ENCODE measurements at places on chromosomes 4 and X. TPM values are rescaled to one million over a fixed set of nuclear protein-coding genes. Genes with fewer than 3 reads are reported as not detected.
A peak's percentile ranks its signal among the peaks of the same experiment; 100 is the strongest.

- peak overlapping the region; percentile 35 for H3K27ac ChIP-seq
- peak; percentile 59 for DNase-seq
- no peak overlapping the region for H3K4me3 ChIP-seq
- no peaks in the 10 kb centered on the region for H3K36me3 ChIP-seq
- H3K4me1 ChIP-seq, result peaks cover 27% of the 10 kb centered on the region
- no peaks in the 10 kb centered on the region for H3K27me3 ChIP-seq
Measured at GRCh38 chr4:70714079-70714887, 7.5 kb upstream of the RUFY3 start.

- no peaks in the 10 kb centered on the region for H3K27me3 ChIP-seq
- peaks cover 27% of the 10 kb centered on the region for H3K4me1 ChIP-seq
- H3K36me3 ChIP-seq, result no peaks in the 10 kb centered on the region
- no peak overlapping the region for H3K4me3 ChIP-seq
Measured at GRCh38 chr4:788006-788635, 37.8 kb downstream of the CPLX1 start.

The SH3RF1 gene
- total RNA-seq, result 9.3 TPM

GRCh38 chr4:24704149-24704548, 91.2 kb upstream of the SOD3 start:
- no peaks in the 10 kb centered on the region for H3K36me3 ChIP-seq
- no peaks in the 10 kb centered on the region for H3K27me3 ChIP-seq
- no peak overlapping the region for H3K27ac ChIP-seq
- no peaks in the 10 kb centered on the region for H3K4me1 ChIP-seq
- no peak for DNase-seq
- no peak overlapping the region for H3K4me3 ChIP-seq

The PJA1 gene
- total RNA-seq, result 18.0 TPM

DNA sequence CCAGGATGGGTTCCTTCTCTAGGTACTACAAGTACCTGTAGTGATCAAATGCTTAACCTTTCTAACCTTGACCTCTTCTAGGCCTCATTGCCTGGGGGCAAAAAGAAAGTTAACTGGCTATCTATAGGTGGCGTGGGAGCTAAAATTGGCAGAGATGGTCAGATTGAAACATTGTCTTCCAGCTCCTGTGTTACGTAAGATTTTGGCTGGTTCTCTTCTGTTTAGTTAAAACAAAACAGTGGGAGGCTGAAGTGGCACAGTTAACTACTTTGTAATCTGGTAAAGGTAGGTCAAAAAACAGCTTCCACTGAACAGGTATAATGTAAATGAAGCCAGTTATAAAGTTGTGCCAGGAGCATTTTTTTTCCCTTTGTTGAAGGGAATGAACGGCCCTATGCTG, 115.2 kb downstream of the MBNL3 start:
- no peak for DNase-seq
- H3K36me3 ChIP-seq, result no peaks in the 10 kb centered on the region
- H3K27ac ChIP-seq, result no peak overlapping the region
- no peak overlapping the region for H3K4me3 ChIP-seq
- H3K4me1 ChIP-seq, result no peaks in the 10 kb centered on the region
- H3K27me3 ChIP-seq, result no peaks in the 10 kb centered on the region

- H3K27me3 ChIP-seq, result no peaks in the 10 kb centered on the region
- peaks cover 12% of the 10 kb centered on the region for H3K4me1 ChIP-seq
- H3K27ac ChIP-seq, result no peak overlapping the region
Measured at GRCh38 chr4:3823496-3824341, 57.5 kb downstream of the ADRA2C start.

GRCh38 chr4:165583341-165583740, 204.5 kb downstream of the CPE start:
- no peak overlapping the region for H3K4me3 ChIP-seq
- H3K27ac ChIP-seq, result no peak overlapping the region
- no peak for DNase-seq

GRCh38 chr4:5162909-5163508, 111.7 kb downstream of the STK32B start:
- no peaks in the 10 kb centered on the region for H3K4me1 ChIP-seq
- no peak overlapping the region for H3K27ac ChIP-seq
- no peaks in the 10 kb centered on the region for H3K27me3 ChIP-seq
- no peak for DNase-seq
- H3K36me3 ChIP-seq, result no peaks in the 10 kb centered on the region

The PLS3 gene
- 29.7 TPM for total RNA-seq

DNA sequence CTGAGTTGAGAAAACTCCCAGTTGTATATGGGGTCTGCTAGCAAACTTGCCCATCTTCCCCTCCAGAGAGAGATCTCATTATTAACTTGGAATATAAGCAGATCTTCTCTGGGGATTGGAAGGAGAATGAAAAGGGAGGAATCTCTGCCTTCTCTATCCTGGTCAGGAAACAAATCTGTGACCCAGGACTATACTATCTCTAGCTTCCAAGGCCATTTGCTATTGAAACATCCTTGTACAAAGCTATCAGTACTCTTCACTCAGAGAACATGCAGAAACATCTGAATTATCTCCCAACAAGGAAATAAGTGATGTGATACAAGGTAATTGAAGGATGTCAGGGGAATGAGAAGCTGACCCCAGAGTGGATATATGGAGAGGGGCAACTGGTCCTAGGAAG, 183.8 kb downstream of the FRMPD4 start:
- H3K36me3 ChIP-seq, result no peaks in the 10 kb centered on the region
- no peaks in the 10 kb centered on the region for H3K27me3 ChIP-seq
- no peak overlapping the region for H3K4me3 ChIP-seq
- H3K4me1 ChIP-seq, result no peaks in the 10 kb centered on the region
- no peak for DNase-seq

- no peak for DNase-seq
- no peaks in the 10 kb centered on the region for H3K4me1 ChIP-seq
- no peak overlapping the region for H3K27ac ChIP-seq
- H3K36me3 ChIP-seq, result no peaks in the 10 kb centered on the region
- no peak overlapping the region for H3K4me3 ChIP-seq
- no peaks in the 10 kb centered on the region for H3K27me3 ChIP-seq
Measured at GRCh38 chrX:37896511-37896890, 49.1 kb upstream of the DYNLT3 start.

DNA sequence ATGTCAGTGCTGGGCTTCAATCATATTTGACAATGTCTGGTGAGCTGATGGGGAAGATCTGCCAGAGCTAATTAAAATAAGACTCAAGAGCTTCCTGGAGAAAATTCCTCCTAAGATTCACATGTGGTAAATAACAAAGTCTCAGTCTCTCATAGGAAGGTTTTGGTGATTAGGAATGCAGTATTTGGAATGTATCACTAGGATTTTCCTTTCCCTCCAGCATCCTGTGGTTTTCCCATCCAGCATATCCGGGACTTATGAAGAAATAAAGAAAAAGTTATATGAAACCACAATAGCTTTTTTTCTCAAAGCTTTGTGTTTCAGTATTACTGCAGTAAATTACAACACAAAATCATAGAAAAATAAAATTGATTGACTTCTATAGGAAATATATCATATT, 1597.1 kb downstream of the ADGRL3 start:
- no peak overlapping the region for H3K27ac ChIP-seq
- H3K27me3 ChIP-seq, result no peaks in the 10 kb centered on the region
- DNase-seq, result no peak

DNA sequence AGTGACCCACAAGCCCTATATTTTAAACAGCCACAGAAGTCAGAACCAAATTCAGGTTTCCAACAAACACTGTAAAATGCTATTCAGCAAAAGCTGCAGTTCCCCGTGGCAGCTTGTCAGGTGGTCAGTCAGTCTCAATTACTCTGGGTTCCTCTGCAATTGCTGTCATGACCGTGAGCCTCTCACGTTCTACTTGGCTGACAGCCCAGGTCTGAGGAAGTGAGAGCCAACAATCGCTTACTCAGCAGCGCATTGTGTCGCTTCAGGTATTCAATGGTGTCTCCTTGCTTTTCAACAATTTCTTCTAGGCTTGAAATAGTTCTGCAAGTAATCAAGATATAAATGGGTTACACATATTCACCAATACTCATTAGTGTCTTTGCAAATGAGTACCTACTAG, 25.8 kb downstream of the TRIM75 start:
- H3K4me1 ChIP-seq, result no peaks in the 10 kb centered on the region
- no peak overlapping the region for H3K27ac ChIP-seq
- no peak overlapping the region for H3K4me3 ChIP-seq
- peak; percentile 38 for DNase-seq
- no peaks in the 10 kb centered on the region for H3K36me3 ChIP-seq

The CNKSR2 gene
- 1.6 TPM for total RNA-seq

The ZNF711 gene
- 10.6 TPM for total RNA-seq

GRCh38 chrX:67587946-67588624, 44.3 kb downstream of the AR start:
- H3K4me1 ChIP-seq, result no peaks in the 10 kb centered on the region
- no peaks in the 10 kb centered on the region for H3K36me3 ChIP-seq
- no peak for DNase-seq
- peaks cover 12% of the 10 kb centered on the region for H3K27me3 ChIP-seq

DNA sequence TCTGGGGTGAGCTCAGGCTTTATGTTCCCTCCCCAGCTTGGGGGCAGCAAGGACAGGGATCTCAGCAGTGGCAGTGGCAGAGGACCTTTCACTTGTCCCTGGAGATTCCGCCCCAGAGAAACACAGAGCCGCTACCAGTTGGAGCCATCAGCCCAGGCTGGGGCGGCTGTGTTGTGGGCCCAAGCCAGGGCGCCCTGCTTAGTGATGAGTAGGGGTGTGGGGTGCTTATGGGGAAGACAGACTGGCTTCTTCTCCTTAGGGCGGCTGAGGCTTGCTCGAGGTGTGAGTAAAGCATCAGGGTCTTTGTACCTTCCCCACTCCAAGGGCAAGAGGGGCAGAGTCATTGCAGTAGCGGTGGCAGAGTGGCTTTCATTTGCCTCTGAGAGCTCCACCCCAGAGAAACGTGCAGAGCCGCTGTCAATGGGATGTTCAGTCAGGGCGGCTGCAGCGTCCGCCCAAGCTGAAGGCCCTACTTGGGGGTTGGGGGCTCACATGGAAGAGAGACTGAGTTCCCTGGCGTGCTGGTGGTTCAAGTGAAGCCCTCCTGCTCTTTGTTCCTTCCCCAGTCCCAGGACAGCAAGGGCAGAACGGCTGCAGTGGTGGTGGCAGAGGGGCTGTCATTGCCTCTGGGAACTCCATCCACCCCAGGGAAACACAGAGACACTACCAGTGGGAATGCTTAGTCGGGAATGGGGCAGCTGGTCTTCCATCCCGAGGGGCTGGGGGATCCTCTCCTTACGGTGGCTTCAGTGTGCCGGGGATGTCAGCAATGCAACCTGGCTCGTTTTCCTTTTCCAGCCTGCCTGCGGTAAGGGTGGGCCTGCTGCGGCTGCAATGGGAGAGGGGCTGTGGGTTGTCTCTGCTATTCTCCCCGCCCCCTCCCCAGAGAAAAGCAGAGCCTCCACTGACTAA, 2142.5 kb upstream of the TENM3 start:
- no peak overlapping the region for H3K27ac ChIP-seq
- no peaks in the 10 kb centered on the region for H3K27me3 ChIP-seq
- no peaks in the 10 kb centered on the region for H3K4me1 ChIP-seq
- no peak overlapping the region for H3K4me3 ChIP-seq
- no peaks in the 10 kb centered on the region for H3K36me3 ChIP-seq

The VEGFD gene
- total RNA-seq, result 18.4 TPM

- no peaks in the 10 kb centered on the region for H3K4me1 ChIP-seq
- H3K36me3 ChIP-seq, result no peaks in the 10 kb centered on the region
- H3K27me3 ChIP-seq, result peaks cover 15% of the 10 kb centered on the region
- DNase-seq, result no peak
Measured at GRCh38 chrX:70508296-70508911, 63.8 kb downstream of the DLG3 start.

- H3K36me3 ChIP-seq, result no peaks in the 10 kb centered on the region
- no peak overlapping the region for H3K27ac ChIP-seq
- no peaks in the 10 kb centered on the region for H3K4me1 ChIP-seq
- DNase-seq, result no peak
Measured at GRCh38 chrX:24131476-24131875, 18.1 kb upstream of the ZFX start.

DNA sequence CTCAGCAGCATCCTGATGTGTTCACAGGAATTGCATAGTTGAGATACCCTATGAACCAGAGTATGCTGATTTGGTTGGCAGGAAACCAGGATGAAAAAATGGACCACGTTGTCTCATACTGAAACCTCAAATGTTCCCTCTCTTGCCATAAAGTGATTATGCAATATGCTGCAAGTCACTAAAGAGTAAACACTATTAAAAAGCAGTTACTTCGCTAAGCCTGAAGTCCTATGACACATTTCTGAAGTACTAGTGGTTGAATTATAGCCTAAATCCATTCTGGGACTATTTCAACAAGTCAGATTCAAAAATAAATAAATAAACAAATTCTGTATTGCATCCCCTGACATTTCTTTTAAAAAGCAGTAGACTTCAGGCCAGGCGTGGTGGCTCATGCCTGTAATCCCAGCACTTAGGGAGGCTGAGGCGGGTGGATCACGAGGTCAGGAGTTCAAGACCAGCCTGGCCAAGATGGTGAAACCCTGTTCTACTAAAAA, 106.0 kb upstream of the NAP1L5 start:
- H3K36me3 ChIP-seq, result no peaks in the 10 kb centered on the region
- no peaks in the 10 kb centered on the region for H3K4me1 ChIP-seq
- DNase-seq, result peak; percentile 38
- H3K27me3 ChIP-seq, result no peaks in the 10 kb centered on the region

DNA sequence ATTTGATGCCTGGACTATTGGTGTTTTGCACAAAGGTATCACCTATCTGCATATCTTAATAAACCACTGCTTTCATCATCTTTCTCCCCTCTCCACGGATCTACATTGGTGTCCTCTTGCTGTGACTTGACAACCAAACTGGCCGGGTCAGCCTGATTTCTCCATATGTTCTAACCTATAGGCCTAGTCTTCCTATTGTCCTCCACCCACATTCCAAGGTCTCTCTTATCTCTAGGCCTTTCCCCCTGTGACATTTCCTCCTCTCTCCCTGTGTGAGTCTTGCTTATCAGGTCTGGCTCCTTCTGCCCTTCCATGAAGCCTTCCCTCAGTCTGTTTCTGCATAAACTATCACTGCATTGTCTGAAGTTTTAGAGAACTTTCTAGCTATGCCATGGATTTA, 33.7 kb downstream of the ARHGAP24 start:
- no peaks in the 10 kb centered on the region for H3K27me3 ChIP-seq
- no peaks in the 10 kb centered on the region for H3K4me1 ChIP-seq
- H3K27ac ChIP-seq, result no peak overlapping the region
- no peak for DNase-seq

DNA sequence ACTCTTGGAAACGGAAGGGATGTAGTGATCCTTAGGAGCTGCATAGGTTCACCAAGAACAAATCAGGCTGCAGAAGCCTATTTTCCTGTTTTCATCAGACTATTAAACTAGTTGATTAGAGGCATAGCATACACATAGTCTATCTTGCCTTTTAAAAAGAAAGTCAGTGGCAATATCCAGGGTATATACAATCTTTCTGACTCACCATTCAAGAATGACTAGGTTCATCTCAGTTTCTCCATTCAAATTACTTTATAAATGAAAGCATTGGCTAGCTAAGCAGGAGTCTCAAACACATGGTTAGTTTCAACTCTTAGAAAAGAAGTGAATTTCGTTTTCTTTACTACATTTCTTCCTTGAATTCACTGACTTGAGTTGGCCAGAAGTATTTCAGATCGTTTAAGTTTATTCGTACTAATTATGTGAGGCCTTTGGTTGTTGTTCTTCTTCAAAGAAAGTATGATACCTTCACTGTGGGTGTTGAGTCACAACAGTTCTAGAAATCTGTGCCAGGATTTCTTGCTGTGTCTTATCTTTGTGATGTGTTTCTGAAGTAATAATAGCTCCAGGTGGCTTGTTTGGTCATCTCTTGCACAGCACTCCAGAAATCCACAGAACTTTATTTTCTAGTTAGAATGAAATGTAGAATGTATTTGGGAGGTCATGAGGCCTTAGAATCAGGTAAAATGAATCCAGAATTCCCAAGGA, 88.2 kb downstream of the AWAT2 start:
- H3K27ac ChIP-seq, result no peak overlapping the region
- no peaks in the 10 kb centered on the region for H3K36me3 ChIP-seq
- H3K27me3 ChIP-seq, result peaks cover 5% of the 10 kb centered on the region
- no peak overlapping the region for H3K4me3 ChIP-seq
- DNase-seq, result no peak
- no peaks in the 10 kb centered on the region for H3K4me1 ChIP-seq

Data from adrenal gland (tissue), 19 donors.